Activated effector memory CD4-positive, alpha-beta T cell treated with anti-CD3 and anti-CD28 coated beads, Interleukin-2, amount 50 U/mL, for 16 hours (primary cell): ENCODE measurements at places on chromosomes 12 and 14.

GRCh38 chr14:66496911-66497310 is 10.7 kb downstream of the CCDC196 start:
- no peak for DNase-seq

- DNase-seq, result no peak
Observed at GRCh38 chr12:123199936-123200335, 33.0 kb downstream of the MPHOSPH9 start.

GRCh38 chr12:70043490-70044138 is 199.6 kb upstream of the CNOT2 start:
- DNase-seq, result no peak

DNA sequence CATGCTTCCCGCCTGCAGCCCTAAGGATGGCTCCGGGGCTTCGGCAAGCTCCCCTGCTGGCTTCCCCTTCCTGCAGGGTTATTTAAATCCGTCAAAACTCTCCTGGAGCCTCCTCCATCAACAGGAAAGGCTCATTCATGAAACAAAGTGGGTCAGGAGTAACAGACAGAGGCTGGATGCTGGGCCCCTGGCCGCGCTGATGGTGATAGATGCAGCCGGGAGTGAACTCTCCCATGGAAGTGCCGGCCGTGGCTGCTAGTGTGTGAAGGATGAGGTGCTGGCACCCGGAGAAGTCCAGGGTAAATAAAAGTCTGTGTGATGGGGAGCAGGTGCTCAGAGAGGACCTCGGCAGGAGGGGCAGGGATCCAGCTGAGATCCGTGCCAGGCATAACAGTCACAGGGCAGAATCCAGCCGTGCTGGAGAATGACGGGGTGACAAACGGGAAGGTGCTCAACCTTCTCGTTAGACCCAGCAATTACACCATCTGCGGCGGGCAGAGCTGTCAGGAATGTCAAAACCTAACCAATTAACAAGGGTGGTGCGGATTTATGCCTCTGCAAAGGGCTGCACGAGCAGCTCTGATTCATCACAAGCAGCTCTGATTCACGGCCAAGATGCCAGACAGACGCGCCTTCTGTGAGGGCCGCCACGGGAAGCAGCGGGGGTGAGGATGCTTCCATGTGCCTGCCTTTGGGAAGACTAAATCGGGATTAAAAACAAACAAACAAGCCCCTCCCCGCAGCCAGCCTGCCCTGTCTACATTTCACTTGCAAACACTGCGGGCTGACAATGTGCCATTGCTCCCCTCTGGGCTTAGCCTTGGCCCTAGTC is 55.6 kb downstream of the SYNE3 start:
- DNase-seq, result no peak

DNA sequence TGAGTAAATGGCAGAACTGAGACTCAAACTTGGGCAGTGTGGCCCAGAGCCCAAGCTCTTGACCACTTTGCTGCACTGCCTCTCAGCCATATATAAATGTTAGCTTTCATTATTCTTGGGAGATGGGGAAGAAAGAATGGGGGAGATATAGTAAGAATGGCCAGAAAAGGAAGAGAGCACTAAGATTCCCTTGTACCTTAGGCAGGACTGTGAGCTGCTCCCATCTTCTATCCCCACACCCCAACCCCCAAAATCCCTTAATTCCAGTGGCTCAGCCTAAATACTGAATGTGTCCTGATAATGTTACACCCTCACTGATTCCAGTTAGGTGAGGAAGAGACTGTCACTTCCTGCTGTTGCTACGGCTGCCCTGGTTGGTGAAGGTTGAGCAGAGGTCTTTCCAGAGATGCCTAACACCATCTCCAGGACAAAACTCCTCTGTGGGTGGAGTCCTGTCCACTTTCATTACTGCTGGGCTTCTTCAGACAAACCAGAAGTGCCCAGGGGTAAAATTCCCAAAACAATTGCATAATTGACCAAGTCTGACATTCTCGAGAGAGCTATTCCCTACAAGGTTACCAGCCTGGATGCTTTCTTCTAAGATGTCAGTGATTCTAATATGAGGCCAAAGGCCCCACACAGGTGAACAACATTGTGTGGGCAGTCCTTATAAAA is 51.8 kb downstream of the GNG2 start:
- DNase-seq, result no peak
